ENCODE measurements at places on chromosomes 12 and 14.

DNA sequence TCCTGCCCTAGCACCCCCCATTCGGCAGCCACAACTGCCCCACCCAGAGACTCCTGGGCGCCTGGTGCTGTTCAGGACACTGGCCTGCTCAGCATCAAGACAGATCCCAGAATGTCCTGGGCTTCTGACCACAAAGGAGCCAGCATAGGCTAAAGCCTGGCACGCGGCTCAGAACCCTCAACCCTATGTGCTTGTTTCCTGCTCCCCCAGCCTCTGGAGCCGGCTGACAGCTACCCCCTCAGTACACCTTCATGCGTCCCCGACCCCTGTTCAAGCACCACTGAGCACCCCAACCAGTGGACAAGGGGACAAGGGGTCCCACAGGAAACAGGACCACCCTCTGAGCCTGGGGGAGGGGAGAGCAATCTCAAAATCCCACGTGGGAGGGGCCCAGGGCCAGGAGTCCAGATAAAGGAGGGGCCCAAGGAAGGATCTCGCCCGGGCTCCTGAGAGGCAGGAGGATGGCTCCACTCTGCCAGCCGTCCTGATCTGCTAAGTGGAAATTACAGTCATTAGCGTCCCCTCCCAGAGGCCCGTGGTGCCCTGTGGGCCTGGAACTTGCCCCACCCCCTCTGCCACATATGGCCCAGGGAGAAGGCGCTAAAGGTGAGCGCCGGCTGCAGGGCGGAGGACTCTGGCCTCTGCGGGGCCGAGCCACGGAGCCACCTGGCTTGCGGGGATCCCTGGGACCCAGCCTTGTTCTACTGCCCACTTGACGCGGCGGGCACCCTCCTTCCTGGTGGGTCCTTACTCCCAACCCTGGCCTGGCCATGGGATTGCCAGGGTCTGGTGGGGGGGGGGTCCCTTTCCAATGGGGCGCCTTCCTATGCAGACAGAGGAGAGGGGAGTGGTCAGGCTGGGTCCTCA is 27.2 kb upstream of the GPR132 start:
- DNase-seq: no peak

DNA sequence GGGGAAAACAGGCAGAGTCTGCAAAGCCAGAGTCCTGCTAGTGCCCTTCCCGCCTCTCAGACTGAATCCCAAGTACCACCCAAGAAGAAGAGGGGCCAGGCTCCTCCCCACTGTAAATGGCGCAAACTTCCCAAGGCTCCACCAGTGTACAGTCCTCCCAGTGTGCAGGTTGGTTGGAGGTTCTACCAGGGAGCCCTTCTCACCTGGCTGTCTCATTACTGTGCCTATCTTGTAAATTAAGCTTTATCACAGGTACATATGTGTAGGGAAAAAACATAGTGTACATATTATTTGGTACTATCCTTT is 189.7 kb downstream of the FSCB start:
- DNase-seq: no peak

GRCh38 chr14:38419579-38419978 is 163.7 kb upstream of the CLEC14A start:
- no peak for DNase-seq

- peak; percentile 66 for DNase-seq
Observed at GRCh38 chr14:65373016-65373670, 39.4 kb upstream of the FUT8 start.

DNA sequence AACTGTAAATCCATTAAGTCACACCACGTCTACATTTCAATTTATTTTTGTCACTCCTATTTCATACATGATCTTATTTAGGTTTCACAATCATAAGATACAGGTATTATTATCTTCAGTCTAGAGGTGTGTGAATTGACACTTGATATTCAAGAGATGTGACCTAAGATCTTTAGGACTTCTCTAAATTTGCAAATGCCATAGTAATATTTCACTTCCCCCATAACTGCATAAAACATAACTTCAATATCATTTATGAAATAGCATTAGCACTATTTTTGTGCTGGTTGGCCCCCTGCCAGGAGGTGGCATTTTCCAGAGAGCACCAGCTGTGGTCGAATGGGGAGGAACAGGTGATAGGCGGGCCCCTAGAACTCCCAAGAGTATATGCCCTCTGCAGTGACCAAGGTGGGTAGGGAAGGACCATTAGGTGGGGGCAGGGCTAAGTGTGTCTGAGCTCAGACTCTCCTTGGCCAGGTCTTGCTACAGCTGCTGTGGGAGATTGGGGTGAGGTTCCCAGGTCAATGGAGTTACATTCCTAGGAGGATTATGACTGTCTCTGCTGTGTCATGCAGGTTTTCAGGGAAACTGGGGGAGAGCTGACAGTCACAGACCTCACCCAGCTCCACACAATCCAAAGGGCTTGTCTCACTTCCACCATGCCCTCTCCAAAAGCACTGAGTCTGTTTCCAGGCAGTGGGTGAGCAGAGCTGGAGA is 49.2 kb upstream of the ERGIC2 start:
- no peak for DNase-seq

DNA sequence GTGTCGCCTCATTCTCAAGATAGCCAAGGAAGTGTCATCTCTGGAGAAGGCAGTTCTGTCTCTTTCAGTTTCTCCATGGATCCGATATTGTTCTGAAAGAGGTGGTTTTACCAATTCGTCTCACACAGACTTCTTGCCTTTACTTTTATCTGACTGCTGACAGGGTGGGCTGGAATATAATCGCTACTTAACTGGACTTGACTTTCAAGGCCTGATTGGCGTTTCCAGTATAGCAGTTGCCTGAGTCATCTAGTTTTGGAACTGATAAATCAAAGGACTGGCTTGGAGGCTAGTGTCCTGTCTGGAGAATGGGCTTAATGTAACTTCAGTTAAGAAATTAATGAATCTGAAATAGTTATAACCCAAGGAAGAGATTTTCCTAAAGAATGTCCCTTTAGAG is 21.6 kb downstream of the PRKCH start:
- DNase-seq: no peak

- no peak for DNase-seq
Observed at GRCh38 chr12:131100031-131100674, 146.4 kb downstream of the ADGRD1 start.

- no peak for DNase-seq
Observed at GRCh38 chr12:1173781-1174617, 183.0 kb downstream of the ERC1 start.

GRCh38 chr14:61247935-61248334 is 33.2 kb downstream of the TMEM30B start:
- DNase-seq: no peak

DNA sequence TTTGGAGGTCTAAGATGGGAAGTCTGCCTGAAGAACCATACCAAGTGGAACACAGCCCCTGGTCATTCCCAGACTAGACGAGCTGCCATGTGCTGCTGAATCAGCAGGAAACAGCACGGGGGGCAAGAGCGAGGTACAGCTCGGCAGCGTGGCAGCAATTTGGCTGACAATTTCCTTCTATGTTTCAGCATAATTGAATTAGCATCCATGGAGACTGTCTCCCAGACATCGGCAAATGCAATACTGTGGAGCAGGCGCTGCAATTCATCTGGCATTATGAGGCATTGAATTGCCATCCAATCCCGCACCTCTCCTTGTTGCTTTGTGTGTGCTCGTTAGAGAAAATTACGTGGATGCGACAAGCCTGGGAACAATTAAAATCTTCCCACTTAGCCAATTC is 46.0 kb upstream of the CCDC60 start:
- no peak for DNase-seq

- DNase-seq: no peak
Observed at GRCh38 chr14:99589651-99590530, 14.1 kb downstream of the CCDC85C start.

GRCh38 chr14:57501039-57501557 is 7.4 kb upstream of the CCDC198 start:
- no peak for DNase-seq

GRCh38 chr12:130523208-130523607 is 185.5 kb downstream of the PIWIL1 start:
- DNase-seq: no peak

- DNase-seq: no peak
Observed at GRCh38 chr12:48336061-48336460, 14.7 kb downstream of the ZNF641 start.

GRCh38 chr12:59077575-59078426 is 157.5 kb upstream of the LRIG3 start:
- DNase-seq: no peak

DNA sequence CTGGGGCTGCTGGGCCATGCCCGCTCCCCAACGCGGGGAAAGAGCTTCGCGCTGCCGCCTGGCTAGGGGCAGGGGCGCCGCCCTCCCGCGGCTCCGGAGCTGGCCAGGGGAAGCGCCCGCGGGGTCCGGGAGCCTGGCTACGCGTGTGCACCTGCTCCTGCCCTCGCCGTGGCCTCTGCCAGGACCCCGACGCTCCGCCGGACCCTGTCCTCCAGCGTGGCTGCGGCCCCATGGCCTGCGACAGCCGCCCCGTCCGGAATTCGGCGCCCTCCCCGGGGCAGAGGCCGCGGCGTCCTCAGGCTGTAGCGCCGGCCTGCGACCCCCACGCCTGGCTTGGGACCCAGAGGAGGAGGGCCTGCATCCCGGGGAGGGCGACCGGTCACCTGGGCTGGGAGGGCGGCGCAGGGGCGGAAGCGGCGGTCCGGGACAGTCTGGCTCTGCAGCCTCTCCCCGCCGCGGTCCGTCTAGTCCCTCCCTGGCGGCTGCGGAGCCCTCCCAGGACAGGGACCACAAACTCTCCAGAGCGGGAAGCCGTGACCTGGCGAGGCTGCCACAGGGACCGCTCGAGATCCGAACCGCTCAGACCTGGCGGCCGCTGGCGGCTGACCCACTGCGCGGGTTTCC is 85.6 kb downstream of the ALG10 start:
- no peak for DNase-seq

DNA sequence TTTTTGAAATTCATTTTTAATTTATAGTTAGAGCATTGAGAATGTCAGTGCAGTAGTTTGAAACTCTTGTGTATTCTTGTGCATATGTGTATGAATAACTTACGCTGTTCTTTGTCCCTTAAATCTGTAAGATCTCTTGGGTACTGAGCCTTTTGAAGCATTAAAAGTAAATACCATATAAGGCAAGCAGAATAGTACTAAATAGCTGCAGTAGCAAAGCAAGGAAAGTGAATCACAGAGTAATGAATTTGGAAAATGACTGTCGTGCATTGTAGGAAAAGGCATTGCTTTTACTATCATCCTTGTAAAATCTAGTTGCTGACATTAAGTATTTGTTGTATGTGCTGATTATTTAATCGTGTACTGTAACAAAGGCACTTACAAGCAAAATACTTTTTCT is 12.1 kb downstream of the CNOT2 start:
- peak; percentile 18 for DNase-seq

DNA sequence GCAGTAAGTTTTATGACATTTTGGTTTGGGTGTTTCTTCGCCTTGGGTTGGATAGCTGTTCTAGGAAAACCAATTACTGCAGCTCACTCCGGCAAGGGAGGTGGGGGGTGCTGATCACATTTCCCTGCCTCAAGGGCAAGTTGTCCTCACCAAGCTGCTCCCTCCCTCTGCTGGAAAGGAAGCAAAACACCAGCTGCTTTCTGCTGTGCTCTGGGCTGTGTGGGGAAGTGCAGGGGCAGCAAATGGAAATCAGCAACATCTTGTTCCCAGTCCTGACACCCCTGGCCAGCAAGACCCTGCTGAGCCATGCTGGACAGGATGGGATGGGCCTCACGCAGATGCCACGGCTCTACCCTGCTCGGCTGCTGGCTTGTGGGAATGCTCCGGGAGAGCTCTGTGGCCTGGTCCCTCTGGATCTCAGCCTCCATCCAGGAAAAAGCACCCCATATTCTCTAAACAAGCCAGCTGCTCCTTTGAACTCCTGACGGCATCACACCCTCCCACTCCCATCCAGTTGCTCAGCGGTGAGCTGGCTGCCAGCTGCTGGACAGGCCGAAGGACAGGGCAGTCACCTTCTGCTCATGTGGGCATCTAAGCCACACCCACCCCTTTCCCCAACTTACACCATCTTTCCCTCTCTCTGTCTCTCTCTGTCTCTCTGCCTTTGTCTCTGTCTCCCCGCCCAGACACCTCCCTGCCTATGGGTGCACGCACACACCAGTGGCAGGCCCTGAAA is 52.4 kb upstream of the EIF5 start:
- no peak for DNase-seq

DNA sequence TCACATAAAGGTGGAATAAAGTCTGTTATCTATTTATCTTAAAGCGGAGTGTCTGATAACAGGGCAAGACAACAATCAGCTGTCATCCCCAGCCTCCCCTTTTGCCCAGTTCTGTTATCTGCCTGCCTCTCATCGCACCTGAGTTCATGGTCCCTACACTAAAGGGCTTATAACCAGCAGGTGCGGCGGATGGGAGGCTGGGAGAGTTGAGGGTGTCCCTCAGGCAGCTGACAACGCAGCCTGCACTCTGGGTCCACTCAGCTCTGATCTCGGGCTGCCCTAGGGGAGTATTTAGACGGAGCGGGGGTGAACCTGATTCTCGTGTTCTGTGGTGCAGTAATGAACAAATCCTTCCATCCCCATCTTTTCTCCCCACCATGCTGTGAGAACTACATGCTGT is 34.0 kb upstream of the JDP2 start:
- DNase-seq: no peak

- no peak for DNase-seq
Observed at GRCh38 chr12:10759657-10760056, 36.5 kb upstream of the YBX3 start.

DNA sequence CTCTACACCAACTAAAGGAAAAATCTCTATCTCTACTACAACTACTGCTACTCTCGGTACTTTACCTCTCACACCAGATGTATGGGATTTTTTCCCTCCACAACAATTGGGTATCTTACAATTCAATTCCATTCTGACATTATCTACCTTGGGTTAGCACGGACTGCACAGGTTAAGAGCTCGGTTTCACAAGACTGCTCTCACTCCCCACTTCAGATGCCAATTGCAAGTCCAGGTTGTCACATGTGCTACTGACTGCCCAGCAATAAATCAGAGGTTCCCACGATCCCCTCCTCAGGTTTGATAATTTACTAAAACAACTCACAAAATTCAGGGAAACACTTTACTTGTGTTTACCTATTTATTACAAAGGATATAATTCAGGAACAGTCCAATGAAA is 58.0 kb downstream of the OVCH1 start:
- DNase-seq: no peak

GRCh38 chr14:91837076-91837475 is 30.3 kb downstream of the TC2N start:
- no peak for DNase-seq

DNA sequence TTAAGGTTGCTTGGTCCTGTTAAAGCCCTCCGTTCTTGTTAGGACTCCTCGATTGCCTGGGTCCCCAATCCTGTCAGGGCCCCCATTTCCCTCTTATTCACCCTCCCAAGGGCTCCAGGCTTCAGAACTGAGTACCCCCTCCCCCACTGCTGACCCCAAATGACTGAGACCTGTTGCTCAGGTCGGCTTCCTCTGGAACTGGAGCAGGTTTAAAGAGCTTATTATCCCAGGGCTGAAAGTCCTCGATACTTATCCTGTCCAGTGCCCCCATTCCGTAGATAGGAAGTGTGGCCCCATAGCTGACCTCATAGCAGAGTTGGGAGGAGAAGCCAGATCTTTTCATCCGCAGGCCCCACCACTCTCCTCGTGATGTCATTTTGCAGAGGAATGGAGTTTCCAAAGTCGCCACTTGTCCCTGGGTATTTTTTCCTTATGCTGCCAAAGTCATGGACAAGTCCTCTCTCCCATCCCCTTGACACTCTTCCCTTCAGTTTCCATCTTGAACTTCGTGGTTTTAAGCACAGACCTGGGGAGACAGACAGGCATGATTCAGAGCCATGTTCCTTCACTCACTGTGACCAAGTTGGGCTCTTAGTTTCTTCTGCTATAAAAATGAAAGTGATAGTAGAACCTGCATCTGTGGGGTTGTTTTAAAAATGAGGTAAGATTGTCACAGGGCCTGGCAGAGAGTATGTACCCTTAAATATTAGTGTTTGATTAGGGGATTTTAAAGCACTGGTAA is 1.2 kb downstream of the USP30 start:
- no peak for DNase-seq
